NCI-H526 treated with DMSO at 0.1 percent for 48 hours (cell line): ENCODE measurements at places on chromosomes 13 and 19.

GRCh38 chr19:13935765-13936510 is 2.3 kb downstream of the PODNL1 start:
- DNase-seq, result no peak

DNA sequence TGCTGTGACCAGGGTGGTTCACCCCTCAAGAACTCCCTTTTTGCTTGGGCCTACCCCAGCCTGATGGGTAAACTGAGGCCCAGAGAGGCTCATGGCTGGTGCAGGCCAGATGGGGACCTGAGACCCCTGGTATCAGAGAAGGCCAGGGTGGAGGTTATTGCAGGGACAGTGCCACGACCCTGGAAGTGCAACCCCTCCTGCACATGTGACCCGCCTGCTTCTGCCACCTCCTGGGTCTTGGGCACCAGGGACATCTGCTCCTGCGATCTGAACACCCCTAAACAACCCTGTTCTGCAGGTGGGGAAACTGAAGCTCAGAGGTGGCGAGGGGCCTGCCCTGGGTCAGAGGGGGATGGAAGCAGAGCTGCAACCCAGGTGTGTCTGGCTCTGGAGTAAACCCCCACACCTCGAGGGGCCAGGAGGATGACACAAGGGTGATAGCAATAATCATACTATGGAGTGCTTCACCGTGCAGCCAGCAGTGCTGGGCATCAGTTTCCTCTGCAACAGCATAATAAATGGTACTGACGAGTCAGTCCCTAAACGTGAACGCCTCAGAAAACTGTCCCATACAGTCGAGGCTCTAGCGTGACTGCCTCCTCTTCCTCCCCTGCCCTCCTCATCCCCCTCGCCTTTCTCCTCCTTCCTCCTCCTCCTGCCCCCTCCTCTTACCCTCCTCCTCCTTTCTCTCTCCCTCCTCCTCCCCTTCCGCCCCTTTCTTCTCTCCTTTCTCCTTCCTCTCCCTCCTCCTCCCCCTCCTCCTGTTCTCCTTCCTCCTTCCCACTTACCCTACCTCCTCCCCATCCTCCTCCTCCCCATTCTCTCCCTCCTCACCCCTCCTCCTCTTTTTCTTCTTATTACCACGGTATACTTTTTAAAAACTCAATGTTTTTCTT is 4.3 kb downstream of the YJEFN3 start:
- DNase-seq, result no peak

DNA sequence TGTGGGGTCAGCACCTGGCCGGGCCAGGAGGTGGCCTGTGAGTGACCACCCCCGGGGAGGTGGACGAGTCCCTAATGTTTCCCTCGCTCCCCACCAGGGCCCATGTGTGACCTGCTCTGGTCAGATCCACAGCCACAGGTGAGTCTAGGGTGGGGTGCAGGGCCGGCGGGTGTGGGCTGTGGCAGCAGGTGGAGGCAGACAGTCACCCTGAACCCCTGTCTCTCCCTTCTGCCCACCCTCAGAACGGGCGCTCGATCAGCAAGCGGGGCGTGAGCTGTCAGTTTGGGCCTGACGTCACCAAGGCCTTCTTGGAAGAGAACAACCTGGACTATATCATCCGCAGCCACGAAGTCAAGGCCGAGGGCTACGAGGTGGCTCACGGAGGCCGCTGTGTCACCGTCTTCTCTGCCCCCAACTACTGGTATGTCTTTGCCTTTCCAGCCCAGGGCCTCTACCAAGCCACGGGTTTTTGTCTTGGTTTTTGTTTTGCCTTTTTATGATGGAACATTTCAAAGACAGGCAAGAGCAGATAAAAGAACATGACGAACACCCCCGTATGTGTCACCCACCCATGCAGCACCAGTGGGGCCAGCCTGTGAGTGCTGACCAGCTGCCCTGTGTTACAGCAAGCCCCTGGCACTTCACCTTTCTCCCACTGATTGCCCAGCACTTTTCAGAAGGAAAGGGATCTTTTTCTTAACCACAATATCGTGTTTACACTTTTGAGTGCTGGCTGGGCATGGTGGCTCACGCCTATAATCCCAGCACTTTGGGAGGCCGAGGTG is 24.9 kb downstream of the CCDC8 start:
- DNase-seq, result no peak

- DNase-seq, result no peak
Measured at GRCh38 chr19:55308281-55308680, 16.9 kb downstream of the TMEM150B start.

DNA sequence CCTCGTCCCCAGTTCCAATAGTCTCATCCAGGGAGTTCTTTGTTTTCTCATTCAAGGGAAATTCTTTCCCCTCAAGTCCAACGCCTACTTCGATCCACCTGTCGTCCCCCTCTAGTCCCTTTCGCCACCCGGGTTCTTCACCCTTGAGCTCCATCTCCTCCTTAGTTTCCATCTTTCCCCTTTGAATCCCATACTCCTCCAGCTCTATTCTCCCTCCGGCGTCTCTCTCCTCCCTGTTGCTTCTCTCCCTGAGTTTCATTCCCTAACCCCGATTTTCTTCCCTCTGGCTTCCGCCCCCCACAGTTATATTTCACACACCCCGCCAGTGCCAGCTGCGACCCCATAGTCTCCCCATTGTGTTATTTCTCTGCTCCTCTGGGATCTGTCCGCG is 628 bp upstream of the SLC17A7 start:
- no peak for DNase-seq

- no peak for DNase-seq
Measured at GRCh38 chr13:83752141-83752540, 130.1 kb downstream of the SLITRK1 start.

GRCh38 chr19:1646659-1647453 is 5.6 kb downstream of the TCF3 start:
- DNase-seq, result no peak

- DNase-seq, result no peak
Measured at GRCh38 chr19:6220385-6221191, 59.2 kb downstream of the MLLT1 start.

DNA sequence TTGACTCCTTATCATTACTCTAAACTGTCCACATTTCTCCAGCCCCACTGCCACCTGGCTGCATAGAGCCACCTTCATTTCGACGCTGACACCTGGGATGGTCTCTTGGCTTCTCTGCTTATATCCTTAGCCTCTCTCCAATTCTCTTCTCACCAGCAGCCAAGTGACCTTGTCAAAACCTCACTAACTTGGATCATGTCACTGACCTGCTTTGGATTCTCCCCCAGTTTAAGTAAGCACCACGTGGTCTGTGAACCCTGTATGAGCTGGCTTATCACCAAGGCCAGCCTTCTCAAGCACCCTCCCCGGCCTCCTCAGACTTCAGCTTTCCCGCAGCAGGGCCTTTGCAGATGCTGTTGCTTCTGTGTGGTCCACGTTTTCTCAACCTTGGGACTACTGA is 12.3 kb upstream of the GGACT start:
- no peak for DNase-seq

GRCh38 chr19:31268751-31269383 is 80.4 kb downstream of the TSHZ3 start:
- DNase-seq, result no peak

DNA sequence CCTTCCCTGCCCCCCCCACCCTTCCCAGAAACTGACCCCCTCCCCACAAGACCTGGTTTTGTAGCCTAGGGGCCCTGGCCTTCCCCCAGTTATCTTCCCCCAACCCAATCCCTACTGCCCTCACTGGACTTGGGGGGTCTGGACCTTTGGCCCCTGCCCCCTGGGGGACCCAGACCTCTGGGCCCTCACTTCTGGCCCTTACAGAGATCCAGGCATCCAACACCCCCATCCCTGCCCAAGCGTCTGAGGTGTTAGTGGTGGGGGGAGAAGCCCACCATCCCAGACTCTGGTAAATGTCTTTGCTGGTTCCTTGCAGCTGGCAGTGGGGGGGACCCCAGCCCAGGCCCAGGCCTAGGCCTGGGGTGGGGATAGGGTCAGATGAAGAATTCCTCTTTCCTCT is 3.5 kb upstream of the ZNF428 start:
- DNase-seq, result no peak

GRCh38 chr13:60392131-60392530 is 4.9 kb upstream of the TDRD3 start:
- DNase-seq, result no peak

DNA sequence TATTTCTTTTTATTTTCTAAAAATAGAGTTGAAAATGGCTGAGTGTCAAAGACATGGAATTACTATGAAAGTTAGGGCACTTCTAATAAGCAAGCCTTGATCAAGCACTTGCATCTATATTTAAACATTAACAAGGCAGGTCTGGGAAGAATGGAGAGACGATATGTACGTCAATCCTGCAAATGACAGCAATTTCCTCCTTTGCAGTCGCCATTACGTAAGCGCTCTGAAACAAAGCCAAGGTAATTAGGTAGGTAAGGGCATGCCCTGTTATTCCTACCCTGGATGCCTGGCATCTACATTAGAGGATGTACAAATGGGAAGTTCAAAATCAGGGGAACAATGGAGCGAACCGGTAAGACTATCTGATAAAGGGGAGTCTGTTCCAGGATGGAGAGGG is 664.0 kb upstream of the ARGLU1 start:
- DNase-seq, result no peak

- DNase-seq, result no peak
Measured at GRCh38 chr19:33393286-33394005, 19.9 kb downstream of the CEBPG start.

DNA sequence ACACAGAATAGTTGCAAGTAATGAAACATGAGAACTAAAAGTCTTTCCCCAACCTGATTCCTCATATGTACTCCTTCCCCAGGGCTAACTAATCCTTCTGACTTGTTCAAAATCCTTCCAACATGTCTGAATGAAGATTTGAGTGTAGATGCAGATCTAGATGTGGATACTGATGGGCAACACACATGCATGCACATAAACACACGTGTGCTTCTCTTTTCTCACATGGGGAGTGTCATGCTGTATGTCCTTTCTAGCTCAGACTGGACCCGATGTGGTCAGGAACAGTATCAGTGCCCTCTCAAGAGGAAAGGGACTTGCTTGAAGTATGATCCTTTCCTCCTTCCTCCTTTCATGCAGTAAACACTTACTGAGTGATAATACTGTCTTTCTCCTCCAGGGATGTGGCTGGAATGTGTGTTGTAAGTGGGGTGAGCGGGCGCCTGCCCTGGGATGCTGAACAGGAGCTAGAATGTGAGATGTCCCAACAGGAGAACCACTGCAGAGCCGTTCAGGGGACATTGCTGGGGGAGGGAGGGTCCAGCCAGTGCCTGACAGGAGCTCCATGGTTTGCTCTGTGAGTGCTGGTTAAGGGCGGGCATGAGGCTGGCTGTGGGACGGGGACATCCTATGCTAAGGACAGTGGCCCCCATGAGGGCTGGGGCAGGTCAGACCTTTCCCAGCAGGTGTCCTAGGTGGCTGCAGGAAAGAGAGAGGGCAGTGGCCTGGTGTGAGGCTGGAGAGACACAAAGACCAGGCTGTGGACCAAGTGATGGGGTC is 146.9 kb downstream of the TEX29 start:
- DNase-seq, result no peak

GRCh38 chr13:59445812-59446211 is 717.9 kb downstream of the DIAPH3 start:
- DNase-seq, result no peak

GRCh38 chr19:16587833-16588823 is 15.9 kb upstream of the SLC35E1 start:
- no peak for DNase-seq

DNA sequence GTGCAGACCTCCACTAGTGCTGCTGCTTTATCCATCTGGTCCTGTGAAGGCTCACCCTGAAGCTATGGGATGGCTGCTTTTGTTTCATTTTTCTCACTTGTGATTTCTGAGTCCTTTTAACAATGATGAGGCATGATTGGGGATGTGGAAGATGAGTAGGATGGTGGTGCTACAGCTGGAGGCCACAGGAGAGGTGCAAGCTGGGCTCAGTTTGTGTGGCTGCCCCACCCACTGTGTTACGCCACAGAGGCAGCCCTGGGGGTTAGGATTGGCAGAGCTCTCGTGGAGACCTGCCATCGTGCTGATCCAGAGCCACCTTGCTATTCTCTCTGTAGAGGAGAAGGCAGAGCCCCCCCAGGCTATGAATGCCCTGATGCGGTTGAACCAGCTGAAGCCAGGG is 19.6 kb upstream of the QTRT1 start:
- no peak for DNase-seq

GRCh38 chr19:44303976-44304568 is 753 bp downstream of the ZNF235 start:
- no peak for DNase-seq

DNA sequence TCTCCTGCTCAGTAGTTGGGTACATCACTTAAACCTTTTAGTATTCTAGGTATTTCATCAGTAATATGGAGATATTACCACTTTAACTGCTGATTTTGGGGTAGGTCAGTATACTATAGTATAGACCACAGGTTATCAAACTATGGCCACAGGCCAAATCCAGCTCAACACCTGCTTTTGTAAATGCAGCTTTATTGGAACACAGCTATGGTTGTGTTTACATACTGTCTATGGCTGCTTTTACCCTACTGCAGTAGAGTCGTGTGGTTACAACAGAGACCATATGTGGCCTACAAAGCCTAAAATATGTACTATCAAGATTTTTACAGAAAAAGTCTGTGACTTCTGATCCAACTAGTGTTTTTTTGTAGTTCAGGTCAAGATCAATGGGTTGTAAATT is 10.3 kb downstream of the COG6 start:
- DNase-seq, result no peak

DNA sequence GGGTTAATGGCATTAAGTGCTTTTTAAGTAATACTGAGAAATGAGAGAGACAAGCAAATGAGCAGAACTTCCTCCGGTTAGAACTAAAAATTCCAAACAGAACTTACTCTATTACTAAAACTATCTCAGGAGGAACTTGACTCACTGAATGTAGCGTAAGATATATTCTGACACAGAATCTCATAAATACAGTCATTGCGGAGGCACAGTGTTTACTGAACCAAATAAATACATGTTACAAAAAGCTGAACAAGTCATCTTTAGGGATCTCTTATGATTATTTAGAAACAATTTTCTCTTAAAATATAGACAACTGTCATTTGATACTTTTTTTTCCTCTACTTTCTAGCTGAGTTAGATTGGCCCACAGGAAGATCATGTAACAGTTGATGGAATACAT is 283.1 kb downstream of the KLF12 start:
- no peak for DNase-seq

GRCh38 chr19:29758863-29759262 is 43.8 kb upstream of the C19orf12 start:
- DNase-seq, result no peak

DNA sequence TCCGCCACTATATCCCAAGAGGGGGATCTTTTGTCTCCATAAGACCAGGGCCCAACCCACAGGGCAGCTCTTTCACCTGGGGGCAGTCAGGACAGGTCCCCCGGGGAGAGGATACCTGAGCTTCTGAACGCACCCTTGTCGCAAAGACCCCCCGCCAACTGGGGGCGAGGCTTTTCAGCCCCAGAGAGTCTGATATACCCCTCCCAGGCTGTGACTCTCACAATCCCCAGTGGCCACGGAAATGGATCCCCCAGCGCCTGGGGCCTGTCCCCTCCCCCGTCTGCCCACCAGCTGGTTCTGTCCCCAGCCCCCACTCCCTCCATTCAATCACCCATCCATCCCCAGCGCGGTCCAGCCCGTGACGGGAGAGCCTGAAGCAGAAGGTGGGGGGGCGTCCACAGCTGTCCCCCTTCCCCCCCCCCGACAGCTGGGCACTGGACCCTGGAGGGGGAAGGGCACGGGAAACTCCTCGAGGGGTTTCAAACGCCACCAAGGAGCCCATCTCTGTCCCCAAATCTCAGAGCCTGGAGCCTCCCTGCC is 823 bp downstream of the DOCK6 start:
- no peak for DNase-seq

GRCh38 chr13:91212231-91212630 is 135.3 kb upstream of the MIR17HG start:
- DNase-seq, result no peak
